D721Med (cell line): ENCODE measurements at places on chromosomes 1 and 21.

- no peak for DNase-seq
Measured at GRCh38 chr1:106268070-106268469, 788.4 kb upstream of the PRMT6 start.

GRCh38 chr1:75503221-75503974, 107.5 kb downstream of the SLC44A5 start:
- DNase-seq: no peak

DNA sequence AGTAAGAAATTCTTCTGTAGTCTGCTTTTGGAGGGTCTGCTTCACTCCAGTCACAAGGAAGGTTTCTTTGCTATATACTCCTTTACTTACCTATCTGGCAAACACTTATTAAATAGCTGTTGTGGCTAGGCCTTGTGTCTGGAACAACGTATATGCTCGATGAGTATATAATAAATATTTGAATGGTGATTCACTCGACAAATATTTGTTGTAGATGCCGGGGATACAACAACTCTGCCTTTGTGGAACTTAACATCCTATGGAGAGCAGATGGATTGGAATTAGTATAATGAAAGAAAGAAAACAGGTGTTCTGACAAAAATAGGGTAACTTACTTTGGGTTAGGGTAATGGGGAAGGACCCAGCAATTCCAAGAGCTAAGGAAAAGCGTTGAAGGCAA, 31.1 kb downstream of the KPNA6 start:
- DNase-seq: no peak

- DNase-seq: no peak
Measured at GRCh38 chr1:179955731-179956130, 1.1 kb downstream of the CEP350 start.

DNA sequence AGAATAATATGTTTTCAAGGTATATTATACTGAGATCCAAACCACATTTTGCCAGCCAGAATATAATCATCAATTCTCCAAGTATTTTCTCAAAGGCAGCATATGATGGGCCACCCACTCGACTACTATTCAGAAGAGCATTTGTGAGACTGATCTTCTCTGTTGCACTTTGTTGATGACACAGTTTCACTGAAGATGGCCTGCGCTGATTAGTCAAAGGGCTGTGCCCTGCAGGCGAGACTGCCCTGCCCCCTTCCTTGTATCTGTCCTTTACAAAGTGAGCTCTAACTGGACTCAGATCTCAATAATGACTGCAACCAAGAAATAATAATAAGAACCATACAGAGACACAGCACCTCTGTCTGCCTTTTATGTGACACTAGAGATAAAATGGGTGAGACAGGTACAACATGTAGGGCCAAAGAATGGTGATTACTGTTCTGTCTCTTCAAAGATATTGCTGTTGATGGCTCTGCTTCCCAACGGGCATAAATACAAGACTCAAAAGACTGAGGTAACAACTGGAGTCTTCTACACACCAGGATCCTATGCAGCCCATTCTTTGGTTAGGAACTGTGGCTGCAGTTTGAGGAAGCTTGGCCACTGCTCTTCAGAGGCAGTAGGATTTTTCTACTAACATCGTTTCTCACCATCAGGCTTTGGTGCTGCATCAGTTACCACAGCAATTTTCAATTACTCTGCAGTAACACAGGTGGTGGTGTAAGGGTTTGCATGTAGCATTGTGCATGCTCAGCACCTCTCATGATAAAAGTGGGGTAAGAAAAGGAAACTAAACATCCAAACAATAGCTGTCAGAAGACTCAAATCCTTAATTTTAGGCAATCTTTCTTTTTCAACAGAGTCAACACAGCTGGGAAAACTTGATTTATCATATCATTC, 481.1 kb downstream of the PTBP2 start:
- DNase-seq: no peak

DNA sequence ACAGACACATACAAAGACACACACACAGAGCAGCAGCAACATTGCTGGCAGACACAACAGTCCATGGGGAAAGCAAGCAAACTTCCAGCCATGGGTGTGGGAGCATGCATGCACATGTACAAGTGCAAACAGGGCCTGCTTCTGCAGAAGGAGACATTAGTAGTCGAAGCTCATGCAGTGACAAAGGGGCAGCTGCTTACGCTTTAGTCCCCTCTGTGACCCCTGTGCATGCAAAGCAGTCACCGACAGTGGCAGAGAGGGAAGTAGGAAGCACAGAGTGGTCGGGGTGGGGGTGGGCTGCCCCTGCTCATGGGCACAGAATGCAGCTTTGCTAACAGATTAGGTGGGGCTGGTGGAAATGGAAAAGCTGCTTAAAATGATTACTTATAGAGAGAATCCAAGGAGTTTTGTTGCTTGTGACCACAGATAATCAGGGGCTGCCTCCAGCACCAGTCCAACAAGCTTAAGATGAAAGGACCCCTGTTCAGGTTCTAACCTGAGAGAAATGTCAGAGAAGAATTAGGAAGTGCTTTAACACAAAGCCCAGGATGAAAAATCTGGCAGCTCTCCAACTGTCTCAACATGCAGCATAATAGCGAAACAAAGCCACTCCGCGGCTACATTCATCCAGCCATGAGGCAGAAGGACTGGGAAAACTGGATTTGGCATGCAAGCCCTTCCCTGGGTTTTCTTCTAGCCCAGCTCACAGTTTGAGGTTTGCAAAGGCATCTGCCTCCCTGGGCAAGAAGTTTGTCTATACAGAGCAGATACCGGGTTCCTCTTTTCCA, 378.9 kb downstream of the KCNH1 start:
- no peak for DNase-seq

- DNase-seq: no peak
Measured at GRCh38 chr1:188325211-188325610, 1496.5 kb downstream of the PLA2G4A start.

- DNase-seq: no peak
Measured at GRCh38 chr1:26581287-26581651, 51.7 kb downstream of the RPS6KA1 start.

DNA sequence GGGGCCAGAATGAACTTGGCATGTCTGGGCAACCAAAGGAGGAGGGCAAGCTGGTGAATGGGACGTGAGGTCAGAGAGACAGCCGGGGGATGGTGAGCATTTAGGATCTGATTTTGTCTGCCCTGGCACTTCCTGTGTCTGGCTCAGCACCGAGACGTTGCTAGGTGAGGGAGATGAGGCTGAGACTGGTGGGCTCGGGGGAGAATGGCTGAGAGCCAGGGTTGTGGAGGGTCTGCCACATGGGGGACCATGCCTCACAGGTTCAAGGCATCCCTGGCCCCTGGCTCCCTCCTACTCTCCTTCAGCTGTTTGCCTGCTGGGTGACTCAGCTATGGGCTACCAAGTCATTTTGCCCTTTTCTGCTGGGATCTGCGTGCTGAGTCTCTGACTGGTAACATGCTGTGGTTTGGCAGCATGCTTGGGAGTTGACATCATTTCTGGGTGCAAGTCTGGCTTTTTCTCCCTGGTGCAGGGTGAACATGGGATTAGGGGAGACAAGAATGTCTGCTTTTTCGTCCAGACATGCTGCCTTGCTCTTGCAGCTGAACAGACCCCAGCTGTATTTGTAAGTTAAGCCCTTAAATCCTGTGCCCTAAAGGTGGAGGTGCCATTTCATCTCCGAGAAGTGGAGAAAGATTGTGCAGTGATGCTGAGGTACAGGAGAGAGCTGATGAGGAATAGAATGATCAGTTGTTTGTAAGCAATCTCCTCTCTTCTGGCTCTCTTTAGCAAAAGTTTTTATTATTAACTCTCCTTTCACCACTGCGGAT, 17.6 kb downstream of the GALNT2 start:
- DNase-seq: no peak

- no peak for DNase-seq
Measured at GRCh38 chr1:182329471-182329870, 62.1 kb downstream of the GLUL start.

GRCh38 chr1:37764888-37765441, at the start of gene EPHA10:
Gene EPHA10, minus strand, starts transcription at chr1:37765120. Its CDS starts 54 bp downstream, at chr1:37765066.
- DNase-seq: peak; percentile 76

DNA sequence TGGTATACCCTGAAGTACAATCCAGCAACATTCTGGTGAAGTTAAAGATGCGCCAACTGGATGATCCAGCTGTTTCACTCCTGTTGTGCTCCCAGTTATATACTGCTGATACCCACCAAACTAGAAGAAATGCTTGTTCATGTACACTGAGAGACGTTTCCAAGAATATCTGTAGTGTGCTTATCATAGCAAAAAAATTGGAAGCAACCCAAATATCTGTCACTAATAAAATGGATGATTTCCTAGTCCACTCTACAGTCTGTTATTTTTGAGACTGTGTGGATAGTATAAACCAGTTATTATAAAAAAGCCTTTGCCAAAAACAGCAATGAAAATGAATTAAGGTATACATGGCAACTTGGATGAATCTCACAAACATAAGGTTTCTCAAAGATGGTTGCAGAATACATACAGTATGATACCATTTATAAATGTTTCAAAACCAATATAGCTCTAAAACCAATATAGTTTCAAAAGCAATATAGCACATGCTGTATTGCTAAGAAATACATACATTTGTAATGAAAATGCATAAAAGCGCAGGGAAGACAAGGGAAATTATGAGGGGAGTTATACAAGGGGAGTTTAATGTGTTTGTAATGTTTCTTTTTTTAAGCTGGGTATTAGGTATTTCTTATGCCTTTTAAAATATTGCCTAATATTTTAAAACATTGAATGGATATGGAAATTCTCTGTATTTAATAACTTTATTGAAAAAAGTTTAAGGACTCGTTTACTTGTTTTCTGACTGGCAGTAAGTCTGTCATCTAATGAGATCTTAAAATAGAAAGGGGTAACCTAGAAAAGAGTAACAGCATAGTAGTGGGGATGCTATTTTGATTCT, 36.5 kb downstream of the GPSM2 start:
- DNase-seq: no peak

DNA sequence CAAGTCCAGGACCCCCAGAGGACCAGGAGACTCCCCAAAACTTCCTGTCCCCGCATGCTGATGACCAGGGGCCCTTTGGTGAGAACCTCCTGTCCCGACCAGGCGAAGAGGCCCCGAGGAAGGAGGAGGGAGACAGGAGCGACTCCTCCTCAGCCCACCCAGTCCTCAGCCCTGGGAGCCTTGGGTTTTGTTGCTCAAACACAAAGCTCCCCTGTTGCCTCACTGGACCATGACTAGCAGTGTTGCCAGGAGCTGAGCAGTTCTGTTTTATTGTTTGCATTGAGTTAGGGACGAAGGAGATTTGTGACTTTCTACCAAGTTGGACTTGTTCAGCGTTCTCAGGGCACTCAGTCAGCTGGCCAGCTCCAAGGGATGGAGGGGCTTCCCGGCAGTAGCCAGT, 10.0 kb downstream of the UMODL1 start:
- no peak for DNase-seq

- no peak for DNase-seq
Measured at GRCh38 chr1:6048179-6048867, 2.6 kb downstream of the KCNAB2 start.

- no peak for DNase-seq
Measured at GRCh38 chr1:248834343-248834940, 3.6 kb upstream of the ZNF672 start.

GRCh38 chr1:205088341-205088740, 4.1 kb upstream of the TMEM81 start:
- DNase-seq: no peak

DNA sequence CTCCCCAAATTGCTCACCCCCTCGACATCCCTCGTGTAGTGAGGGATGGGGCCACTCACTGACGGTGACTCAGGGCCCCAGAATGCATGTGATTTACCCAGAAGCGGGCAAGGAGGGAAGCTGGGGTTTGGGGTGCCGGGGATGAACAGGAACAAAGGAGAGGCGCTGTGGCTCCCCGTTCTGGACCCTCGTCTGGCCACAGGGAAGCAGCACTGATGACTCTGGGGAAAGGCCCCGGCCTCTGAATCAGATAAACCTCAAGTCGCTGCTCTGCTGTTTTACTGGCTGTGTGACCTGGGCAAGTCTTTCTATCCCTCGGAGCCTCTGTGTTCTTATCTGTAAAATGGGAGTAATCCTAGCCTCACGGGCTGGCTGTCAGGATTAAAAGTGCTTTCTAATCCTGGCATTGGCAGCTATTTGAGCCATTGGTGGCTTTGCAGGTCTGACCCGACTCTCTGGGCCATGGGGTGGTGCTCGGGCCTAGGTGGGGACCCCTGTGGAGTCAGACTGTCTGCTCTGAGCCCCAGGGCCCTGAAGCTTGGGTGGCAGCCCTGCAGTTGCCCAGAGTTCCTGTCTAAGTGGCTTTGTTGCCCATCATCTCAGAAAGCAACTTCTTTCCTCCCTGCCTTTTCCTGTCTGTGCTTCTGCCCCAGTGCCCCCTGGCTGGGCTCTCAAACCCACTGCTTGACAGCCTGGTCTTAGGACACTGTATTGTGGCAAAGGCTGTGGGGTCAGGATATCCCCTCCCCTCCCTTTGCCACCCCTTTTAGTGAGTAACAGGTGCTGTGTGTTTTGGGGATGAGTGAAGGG, 5.5 kb downstream of the TNFRSF1B start:
- DNase-seq: no peak
